Progenitor cell of endocrine pancreas (in vitro differentiated cells): ENCODE measurements at places on chromosomes 3 and 15.

GRCh38 chr3:147422601-147423536 is 13.7 kb downstream of the ZIC1 start:
- peaks cover 8% of the 10 kb centered on the region for H3K4me1 ChIP-seq
- no peak overlapping the region for H3K27ac ChIP-seq
- H3K36me3 ChIP-seq = no peaks in the 10 kb centered on the region

GRCh38 chr3:69594286-69594685 is 145.0 kb upstream of the MITF start:
- no peak overlapping the region for H3K27ac ChIP-seq
- DNase-seq = no peak
- H3K36me3 ChIP-seq = no peaks in the 10 kb centered on the region
- no peaks in the 10 kb centered on the region for H3K27me3 ChIP-seq
- no peaks in the 10 kb centered on the region for H3K4me1 ChIP-seq
- H3K4me3 ChIP-seq = no peak overlapping the region

- peak overlapping the region; percentile 99 for H3K27ac ChIP-seq
- peak; percentile 53 for DNase-seq
- H3K4me1 ChIP-seq = peaks cover 15% of the 10 kb centered on the region
These were observed 1.5 kb downstream of the SNRPN start for GRCh38 chr15:24956111-24956838.

- H3K36me3 ChIP-seq = peaks cover 21% of the 10 kb centered on the region
- no peak overlapping the region for H3K4me3 ChIP-seq
- peak overlapping the region; percentile 67 for H3K27ac ChIP-seq
These were observed 184.8 kb downstream of the MECOM start for GRCh38 chr3:169478566-169479313.

DNA sequence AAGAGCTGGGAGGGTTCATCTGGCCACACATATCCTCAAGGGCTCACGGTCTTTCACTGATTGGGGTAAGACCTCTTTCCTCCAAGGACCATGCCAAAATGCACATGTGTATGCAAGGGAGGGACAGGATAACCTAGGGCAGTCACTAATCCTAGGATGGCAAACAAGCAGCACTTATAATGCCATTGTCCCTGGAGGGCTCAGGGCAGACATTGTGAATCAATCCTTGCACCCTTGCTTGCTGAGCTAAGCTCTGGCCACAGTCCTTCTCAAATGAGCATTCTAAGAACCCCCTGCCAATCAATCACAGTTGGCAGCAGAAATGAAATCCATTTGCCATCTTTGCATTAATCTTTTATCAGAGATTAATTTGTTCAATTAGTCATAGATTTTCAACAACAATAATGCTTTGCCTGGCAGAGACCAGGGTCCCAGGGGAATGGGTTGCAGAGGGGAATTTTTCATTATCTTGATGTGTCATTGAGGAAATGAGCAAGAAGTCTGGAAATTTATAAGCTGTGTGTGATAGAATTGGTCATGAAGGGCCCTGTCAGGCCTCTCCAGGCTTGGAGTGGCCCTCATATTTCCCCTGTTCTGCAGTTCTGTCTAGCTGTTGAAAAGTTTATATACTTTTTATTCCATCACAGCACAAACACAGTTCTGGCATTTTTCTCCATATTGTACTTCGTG is 57.2 kb upstream of the KY start:
- no peak overlapping the region for H3K4me3 ChIP-seq
- no peaks in the 10 kb centered on the region for H3K36me3 ChIP-seq
- H3K4me1 ChIP-seq = no peaks in the 10 kb centered on the region
- peaks cover 5% of the 10 kb centered on the region for H3K27me3 ChIP-seq
- no peak overlapping the region for H3K27ac ChIP-seq
- DNase-seq = no peak
